ENCODE measurements at places on chromosomes 5 and 9.
A peak's percentile ranks its signal among the peaks of the same experiment; 100 is the strongest.

DNA sequence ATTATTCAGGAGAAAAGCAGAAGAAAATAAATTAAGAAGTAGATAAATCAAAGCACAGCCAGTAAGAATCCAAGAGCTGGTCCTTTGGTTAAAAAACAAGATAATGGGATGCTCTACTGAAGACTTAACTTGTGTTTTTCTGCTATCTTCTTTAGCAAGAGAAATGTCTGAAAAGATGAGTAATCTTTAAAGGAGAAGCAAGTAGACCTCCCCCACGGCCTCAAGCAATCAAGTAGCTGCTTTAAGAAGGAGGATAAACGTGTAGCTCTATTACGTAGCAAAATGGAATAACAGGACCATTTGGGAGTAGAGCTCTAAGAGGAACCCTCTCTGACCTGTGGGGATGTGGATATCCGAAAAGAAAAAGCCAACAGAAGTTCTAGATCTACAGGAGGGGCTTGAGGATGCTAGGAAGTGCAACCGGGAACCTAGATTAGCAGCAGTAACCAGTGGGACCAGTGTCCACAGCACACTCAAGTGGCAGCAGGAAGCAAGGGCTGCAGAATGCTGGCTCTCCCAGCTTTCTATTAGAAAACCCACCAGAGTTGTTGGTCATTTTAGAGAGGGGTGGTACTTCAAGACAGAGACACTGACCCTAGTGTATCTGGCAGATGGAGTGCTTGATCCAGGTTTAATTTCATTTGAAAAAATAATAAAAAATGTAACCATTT, 185.4 kb downstream of the GABBR2 start:
- DNase-seq, result no peak

- DNase-seq, result no peak
These were observed 3.6 kb downstream of the LURAP1L start for GRCh38 chr9:12778389-12778788.

DNA sequence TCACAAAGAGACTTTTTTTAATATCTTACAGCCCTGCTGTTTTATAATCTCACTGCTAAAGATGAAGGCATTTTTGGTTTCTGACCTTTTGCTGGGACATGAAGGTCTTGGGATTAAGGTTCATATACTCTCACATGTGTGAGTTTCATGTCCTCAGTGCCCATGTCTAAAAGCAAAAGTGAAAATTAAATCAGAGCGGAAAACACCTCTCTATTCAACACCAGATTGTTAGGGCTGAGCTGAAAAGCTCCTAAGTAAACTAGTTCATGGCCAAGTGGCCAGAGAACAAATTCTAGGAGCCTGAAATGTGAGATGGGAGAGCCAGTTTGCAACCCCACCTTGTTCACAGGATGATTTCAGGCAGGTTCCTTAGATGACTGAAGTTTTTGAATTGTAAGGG, 110.9 kb downstream of the GRIA1 start:
- DNase-seq, result no peak

- no peak for DNase-seq
These were observed 46.3 kb upstream of the TNFSF15 start for GRCh38 chr9:114852050-114852594.

GRCh38 chr9:136538599-136539426, 7.0 kb downstream of the NOTCH1 start:
- no peak for DNase-seq

- DNase-seq, result no peak
These were observed 8.1 kb downstream of the NDST1 start for GRCh38 chr5:150516011-150516410.

- no peak for DNase-seq
These were observed 54.4 kb downstream of the KCNN2 start for GRCh38 chr5:114416254-114416653.

DNA sequence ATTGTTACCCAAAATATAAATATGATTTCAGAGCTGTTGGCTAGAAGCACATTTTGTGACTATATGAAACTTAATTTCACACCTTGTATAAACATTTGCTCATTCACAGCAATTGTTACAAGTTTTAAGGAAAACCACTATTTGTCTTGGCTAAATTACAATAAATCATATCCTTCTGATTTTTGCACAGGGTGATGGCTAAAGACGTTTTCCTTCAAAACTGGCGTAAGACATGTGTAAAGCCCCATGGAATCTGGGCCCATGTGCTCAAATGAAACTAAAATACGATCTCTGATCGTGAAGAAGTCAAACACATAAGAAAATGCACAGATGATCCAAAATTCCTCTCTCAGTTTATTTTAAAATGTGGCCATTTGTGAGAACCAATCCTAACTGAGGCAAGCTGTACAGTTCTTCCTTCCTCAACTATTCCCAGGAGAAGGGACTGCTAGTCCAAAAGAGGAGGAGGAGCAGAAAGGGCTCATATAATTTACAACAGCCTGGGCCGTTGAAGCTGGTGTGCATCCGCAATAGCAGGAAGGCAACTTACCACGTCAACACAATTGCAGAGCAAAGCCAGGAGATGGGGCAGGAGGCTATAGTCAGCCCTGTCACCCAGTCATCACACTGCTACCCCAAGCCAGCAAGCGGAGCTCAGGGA, 98.4 kb downstream of the MED27 start:
- DNase-seq, result peak; percentile 16

- no peak for DNase-seq
These were observed 51.4 kb upstream of the DAB2IP start for GRCh38 chr9:121599872-121600585.

GRCh38 chr9:128540634-128541360, 11.6 kb upstream of the SPTAN1 start:
- DNase-seq, result no peak

DNA sequence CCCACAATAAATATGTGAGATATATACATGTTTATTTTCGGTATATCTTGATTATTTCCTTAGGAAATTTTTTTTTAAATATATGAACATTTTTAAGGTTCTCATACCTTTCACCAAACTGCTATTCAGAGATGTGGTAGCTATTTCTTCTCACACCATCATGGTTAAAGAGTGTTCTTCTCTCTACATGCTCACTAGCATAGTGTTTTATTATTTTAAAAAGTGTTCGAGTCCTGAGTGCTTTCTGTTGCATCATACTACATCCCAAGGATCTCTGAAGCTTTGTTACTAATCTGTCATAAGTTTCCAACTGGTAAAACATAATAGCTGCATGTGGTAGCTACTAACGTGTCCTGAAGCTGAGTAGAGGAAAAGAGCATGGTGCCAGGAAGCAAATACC, 177.4 kb upstream of the GLRA1 start:
- DNase-seq, result no peak

- peak; percentile 47 for DNase-seq
These were observed 216.7 kb downstream of the BNC2 start for GRCh38 chr9:16653491-16654399.

DNA sequence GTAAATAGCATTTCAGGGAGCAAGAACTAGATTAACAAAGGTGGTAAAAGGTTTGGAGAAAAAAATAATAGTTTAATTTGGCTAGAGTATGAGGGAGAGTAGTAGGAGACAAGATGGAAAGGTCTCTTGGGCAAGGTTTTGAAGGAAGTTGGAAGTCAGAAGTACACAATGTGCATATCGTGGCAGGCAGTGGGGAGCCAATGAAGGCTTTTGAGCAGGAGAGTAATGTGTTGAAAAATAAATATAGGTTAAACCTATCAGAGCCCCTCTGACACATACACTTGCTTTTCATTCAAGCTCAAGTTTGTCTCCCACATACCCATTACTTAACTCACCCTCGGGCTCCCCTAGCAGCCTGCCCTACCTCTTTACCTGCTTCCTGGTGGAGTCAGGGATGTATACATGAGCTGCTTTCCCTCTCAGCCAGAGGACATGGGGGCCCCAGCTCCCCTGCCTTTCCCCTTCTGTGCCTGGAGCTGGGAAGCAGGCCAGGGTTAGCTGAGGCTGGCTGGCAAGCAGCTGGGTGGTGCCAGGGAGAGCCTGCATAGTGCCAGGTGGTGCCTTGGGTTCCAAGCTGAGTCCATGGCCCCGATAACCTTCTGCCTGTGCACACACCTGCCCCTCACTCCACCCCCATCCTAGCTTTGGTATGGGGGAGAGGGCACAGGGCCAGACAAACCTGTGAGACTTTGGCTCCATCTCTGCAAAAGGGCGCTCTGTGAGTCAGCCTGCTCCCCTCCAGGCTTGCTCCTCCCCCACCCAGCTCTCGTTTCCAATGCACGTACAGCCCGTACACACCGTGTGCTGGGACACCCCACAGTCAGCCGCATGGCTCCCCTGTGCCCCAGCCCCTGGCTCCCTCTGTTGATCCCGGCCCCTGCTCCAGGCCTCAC, at the start of gene CA9:
TSS of gene CA9 (plus strand) at position 797 of the 893 bp plus-strand sequence. CDS start at position 829, 32 bp downstream.
- DNase-seq, result no peak

DNA sequence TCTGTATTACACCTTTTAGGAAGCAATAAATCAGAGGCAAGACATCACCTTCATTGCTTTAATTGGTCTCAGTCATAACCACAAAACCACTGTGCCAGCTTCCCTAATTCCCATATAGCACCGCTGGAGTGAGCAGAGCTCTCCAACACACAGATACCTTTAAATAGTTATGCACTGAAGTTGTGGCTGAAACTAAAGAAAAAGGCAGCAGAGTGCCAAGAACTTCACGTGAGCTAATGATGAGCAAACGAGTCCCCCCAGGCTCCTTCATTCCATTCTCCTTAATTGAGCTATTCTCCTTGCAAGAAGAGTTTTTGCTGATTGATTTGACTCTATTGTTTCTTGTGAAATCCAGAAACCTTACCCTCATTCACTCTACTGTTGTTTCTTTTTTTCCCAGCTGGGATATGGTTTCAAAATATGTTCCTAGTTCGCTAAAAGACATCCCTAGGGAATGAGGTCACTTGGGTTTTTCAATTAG, 501.5 kb downstream of the SPATA31D1 start:
- no peak for DNase-seq

Measured in nephron progenitor cell (in vitro differentiated cells).